ENCODE measurements at places on chromosomes 2 and 18.

DNA sequence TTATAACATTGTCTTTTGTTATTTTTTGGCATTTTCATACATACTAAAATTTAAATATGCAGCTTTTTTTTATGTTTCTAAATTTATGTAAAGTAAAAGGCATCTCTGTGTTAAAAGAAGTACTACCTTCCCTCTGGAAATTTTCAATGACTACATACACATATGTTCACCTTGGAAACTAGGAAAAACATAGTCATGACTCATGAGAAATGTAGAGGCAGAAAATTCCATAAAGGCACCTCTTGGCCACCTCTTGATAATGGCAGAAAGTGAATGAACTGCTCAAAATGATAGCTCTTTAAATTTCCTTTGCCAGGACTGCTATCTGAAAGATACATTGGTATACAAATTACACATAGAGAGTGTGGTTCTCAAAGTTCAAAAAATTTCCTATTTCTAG, 889.1 kb upstream of the ZEB2 start:
- DNase-seq: no peak

DNA sequence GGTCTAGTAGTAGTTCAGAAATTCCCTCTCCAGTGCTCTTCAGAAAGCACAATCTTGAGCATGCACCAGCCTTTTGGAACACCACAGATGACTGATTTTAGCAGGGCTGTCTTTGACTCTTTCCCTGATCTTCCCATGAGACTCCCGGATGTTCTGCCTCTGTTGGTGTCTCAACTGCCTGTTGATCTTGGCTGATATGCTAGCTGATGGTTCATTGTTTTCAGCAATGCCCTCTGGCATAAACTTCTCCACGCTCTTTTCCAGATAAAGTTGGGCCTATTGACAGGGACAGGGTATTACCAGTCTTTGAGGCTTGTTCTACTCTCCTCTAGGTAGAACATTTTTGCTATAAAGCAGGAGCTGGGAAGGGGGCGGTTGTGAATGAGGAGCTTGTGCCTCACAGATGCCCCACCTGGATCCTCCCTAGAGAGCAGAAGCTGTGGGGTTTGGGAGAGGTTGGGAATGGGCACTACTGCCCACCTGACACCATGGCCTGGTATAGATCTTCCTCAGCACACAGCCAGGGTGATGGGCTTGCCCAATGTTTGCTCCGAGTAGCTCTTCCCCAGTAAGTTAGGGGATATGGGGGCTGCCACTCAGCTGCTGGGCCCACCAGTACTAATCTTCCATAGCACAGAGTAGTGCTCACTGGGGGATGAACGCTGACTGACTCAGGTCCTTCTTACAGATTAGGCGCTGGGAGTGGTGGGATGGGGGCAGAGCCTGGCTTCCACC, 111.3 kb downstream of the PTGR3 start:
- DNase-seq: no peak

DNA sequence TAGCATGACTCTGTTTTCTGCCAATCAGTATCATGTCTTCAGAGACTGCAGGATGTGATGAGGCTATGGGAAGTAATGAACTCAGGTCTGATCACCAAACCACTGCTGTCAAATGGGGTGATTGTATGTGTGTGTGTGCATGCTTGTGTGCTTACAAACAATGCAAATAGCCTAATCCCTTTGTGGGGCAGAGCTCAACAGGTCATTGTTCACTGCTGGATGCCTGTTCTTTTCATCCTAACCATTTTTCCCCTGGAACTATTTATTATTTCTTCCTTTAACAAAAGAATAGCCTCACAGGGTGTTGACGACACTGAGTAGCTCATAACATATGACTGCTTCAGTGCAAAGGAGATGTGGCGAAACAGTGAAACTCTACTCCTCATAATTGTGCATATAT, 55.9 kb downstream of the NXPH2 start:
- no peak for DNase-seq

- DNase-seq: no peak
These were observed 29.7 kb upstream of the FHL2 start for GRCh38 chr2:105428387-105429018.
